ENCODE measurements at places on chromosomes 11 and 22.

- peak; percentile 36 for DNase-seq
These were observed at the start of gene XKR3 for GRCh38 chr22:16824716-16825687. Gene XKR3 (minus strand): TSS chr22:16825411. CDS start chr22:16808073, 17,338 bp downstream.

GRCh38 chr11:12693479-12694182, 19.4 kb downstream of the TEAD1 start:
- DNase-seq: peak; percentile 98

GRCh38 chr11:46640036-46640788, 22.9 kb downstream of the ATG13 start:
- no peak for DNase-seq

GRCh38 chr11:44145011-44145775, 49.7 kb downstream of the EXT2 start:
- DNase-seq: no peak

GRCh38 chr11:36254713-36255112, 34.5 kb downstream of the COMMD9 start:
- DNase-seq: peak; percentile 29
